ENCODE measurements at places on chromosomes 1 and 21. TPM values are rescaled to one million over a fixed set of nuclear protein-coding genes. Genes with fewer than 3 reads are reported as not detected.

DNA sequence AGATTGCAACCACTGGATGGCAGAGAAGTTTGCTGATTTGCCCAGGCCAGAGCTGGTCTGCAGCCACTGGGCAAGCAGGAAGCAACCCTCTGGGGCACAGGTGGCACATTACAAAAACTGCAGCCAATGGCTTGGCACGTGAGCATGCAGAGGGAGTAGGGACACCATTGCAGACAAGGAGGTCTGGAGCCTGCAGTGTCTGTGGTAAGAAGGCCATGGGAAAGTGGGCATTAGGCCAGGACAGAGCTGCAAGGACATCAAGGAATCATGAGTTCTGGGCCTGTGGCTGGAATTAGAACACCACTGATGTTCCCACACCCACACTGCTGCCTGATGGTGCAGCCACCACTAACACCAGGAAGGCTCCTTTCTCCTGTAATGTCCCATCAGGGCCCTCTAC is 113.0 kb downstream of the TSEN15 start:
- no peak for DNase-seq

DNASE2B gene
- total RNA-seq, result not detected

SPATA45 gene
- not detected for total RNA-seq

DNA sequence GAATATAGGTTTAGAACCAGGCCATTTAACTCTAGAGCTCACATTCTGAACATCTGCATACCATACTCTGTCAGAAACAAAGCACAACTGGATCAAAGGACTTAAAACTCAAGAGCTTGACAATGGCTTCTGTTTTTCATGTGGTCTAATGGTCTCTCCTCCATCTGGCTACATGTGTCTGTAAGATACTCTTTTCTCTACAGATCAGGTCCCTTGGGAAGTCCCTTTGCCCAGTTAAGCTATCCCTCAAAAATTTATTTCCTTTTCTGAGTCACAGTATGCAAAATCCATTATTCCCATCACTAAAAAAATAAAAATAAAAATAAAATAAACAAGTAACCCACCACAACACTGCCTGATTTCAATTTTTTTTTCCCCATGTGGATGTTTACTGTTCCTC is 357.0 kb upstream of the PRMT6 start:
- DNase-seq, result no peak

GRCh38 chr1:70583522-70583921 is 172.5 kb downstream of the CTH start:
- DNase-seq, result no peak

All from suprapubic skin (tissue), 4 donors.